Naive thymus-derived CD4-positive, alpha-beta T cell (primary cell): ENCODE measurements at places on chromosomes 11 and 22. TPM values are rescaled to one million over a fixed set of nuclear protein-coding genes. Genes with fewer than 3 reads are reported as not detected.

DNA sequence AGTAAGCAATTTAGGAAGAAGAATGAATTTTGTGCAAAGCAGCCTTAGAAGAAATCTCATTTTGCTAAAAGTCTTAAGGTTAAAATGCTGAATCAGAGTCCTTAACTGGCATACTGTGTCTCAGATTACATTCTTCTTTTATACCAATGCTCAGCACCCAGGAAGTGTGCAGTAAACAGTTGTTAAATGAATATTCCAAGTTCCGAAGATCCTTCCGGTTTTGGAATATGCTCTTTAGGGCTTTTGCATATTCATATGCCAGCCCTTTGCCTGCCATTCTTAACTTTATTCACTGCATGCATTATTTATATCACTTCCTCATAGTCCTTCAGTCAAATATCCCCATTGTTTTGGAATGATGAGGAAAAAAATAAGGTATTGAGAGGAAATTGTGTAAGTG is 242.0 kb downstream of the DDX10 start:
- no peaks in the 10 kb centered on the region for H3K27me3 ChIP-seq
- no peaks in the 10 kb centered on the region for H3K4me1 ChIP-seq
- no peaks in the 10 kb centered on the region for H3K36me3 ChIP-seq
- no peak overlapping the region for H3K4me3 ChIP-seq
- H3K27ac ChIP-seq = no peak overlapping the region
- no peak for DNase-seq

MMP11 gene
- 2.8 TPM for total RNA-seq

VSIG10L2 gene
- not detected for total RNA-seq

DNA sequence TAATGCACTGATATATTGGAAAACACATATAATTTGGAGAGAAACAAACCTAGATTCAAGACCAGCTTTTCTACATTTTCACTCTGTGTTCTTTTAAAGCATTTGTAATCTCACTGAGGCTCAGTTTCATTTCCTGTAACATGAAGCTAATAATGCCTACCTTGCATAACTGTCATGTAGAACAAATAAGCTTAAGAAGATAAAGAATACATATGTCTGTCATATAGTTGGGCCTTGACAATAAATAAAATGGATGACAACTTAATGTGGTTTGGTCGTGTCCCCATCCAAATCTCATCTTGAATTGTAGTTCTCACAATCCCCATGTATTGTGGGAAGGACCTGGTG is 35.2 kb upstream of the FIBIN start:
- no peaks in the 10 kb centered on the region for H3K4me1 ChIP-seq
- DNase-seq = no peak
- no peak overlapping the region for H3K4me3 ChIP-seq
- H3K27me3 ChIP-seq = no peaks in the 10 kb centered on the region

DNA sequence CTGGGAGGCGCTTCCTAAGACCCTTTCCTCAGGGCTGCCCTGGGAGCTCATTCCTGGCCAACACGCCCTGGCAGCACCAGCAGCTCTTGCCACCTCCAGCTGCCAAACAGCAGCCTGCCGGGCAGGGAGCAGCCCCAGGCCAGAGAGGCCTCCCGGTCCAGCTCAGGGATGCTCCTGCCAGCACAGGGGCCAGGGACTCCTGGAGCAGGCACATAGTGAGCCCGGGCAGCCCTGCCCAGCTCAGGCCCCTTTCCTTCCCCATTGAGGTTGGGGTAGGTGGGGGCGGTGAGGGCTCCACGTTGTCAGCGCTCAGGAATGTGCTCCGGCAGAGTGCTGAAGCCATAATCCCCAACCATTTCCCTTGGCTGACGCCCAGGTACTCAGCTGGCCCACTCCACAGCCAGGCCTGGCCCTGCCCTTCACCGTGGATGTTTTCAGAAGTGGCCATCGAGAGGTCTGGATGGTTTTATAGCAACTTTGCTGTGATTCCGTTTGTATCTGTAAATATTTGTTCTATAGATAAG is 7.6 kb downstream of the SLC39A13 start:
- no peaks in the 10 kb centered on the region for H3K4me1 ChIP-seq
- H3K4me3 ChIP-seq = no peak overlapping the region
- H3K27me3 ChIP-seq = no peaks in the 10 kb centered on the region
- H3K36me3 ChIP-seq = peaks cover 81% of the 10 kb centered on the region
- H3K27ac ChIP-seq = no peak overlapping the region
- no peak for DNase-seq

MYOD1 gene
- total RNA-seq = not detected in 2 replicates

DNA sequence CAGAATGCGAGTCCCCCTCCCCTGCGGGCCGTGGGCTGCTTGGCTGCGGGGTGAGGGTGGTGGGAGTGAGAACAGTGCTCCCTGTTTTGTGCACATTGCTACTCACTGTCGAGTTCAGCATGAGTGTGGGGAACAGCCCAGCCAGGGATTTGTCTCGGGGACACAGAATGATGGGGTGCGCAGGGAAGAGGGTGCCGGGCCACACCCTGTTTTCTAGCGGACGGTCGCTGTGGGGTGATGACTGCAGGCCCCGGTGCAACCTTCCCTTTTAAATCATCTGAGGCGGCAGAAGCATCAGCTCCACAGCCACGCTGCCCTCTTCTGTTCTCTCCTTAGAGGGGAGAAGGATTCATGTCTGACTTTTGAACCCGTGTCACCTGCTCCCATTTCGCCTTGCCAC is 1051.2 kb downstream of the TBC1D22A start:
- DNase-seq = no peak
- H3K27ac ChIP-seq = no peak overlapping the region

GRCh38 chr11:5631417-5631816 is 6.6 kb downstream of the TRIM34 start:
- H3K27me3 ChIP-seq = no peaks in the 10 kb centered on the region
- DNase-seq = no peak
- H3K4me3 ChIP-seq = no peak overlapping the region
- no peak overlapping the region for H3K27ac ChIP-seq
- H3K36me3 ChIP-seq = peaks cover 26% of the 10 kb centered on the region

FLRT1 gene
- total RNA-seq = not detected

SMC1B gene
- total RNA-seq = not detected

DNA sequence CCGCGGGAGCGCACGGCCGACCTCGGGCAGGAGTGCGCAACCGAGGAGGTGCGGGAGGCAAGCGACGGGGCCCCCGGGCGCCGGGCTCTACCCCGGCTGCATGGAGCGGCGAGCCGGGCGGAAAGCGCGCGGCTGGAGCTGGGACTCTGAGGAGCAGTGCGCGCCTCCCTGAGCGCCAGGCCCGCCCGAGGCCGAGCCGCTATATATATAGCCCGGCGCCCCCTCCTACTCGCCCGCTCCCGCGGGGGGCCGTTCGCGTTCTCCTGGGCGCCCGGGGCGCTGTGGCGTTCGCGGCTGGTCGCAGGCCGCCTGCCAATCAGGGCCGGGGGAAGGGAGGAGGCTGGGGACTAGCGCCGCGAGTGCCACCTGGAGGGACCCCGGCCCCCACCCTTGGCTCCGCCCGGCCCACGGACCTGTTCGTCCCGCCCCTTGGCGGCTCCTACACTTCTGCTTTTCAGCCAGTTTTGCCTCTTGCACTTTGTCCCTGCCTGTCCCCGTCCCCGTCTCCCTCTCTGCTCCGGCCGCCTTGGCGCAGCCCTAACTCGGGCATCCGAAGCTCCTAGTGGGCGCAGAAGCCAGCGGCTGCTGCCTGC is at the start of gene FGF4:
FGF4 (minus strand) TSS at position 179 of the 593 bp plus-strand sequence. CDS start 257 bp downstream, outside the sequence.
- H3K4me1 ChIP-seq = no peaks in the 10 kb centered on the region
- no peaks in the 10 kb centered on the region for H3K27me3 ChIP-seq
- no peak within 1 kb of the TSS for H3K4me3 ChIP-seq
- H3K27ac ChIP-seq = no peak within 1 kb of the TSS
- no peak for DNase-seq

LMO2 gene
- 0.95 TPM for total RNA-seq

DNA sequence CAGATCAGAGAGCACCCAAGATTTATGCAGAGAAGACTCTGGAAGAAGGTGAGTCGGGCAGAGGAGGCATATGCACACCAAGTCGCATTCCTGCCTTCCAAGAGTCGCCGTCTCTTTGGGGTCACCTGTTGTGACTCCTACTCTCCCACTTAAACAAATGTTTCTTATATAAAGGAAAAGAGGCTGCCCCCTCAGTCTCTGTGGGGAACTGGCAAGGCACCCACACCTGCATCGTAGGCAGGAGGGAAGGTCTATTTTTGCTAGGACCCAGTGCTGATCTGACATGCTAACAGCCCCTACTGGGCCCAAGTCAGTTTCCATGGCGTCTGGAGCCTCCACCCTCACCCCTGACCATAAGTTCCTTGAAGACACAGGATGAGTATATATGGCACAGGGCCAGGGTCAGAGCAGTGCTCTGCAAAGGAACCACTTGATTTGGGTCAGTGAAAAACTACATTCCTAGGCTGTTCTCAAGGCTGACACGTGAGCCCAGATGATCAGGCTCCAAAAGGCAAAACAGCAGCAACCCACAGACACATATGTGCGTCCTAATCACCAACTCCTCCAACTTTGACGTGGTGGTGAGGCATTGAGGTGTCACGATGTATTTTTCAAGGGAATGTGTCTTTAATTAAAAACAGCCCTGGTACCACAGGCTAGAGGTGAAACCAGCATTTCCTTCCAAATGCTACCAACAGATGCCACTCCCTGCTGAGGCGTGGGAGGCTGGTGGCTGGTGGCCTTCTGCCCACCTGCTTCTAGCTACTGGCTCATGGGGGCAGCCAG is 55.6 kb upstream of the CSNK2A3 start:
- no peak for DNase-seq
- H3K27me3 ChIP-seq = no peaks in the 10 kb centered on the region
- H3K4me3 ChIP-seq = no peak overlapping the region
- H3K27ac ChIP-seq = no peak overlapping the region

GRCh38 chr22:25281675-25282345 is 62.4 kb downstream of the CRYBB2 start:
- DNase-seq = no peak
- H3K4me1 ChIP-seq = no peaks in the 10 kb centered on the region
- H3K27ac ChIP-seq = no peak overlapping the region
- H3K36me3 ChIP-seq = no peaks in the 10 kb centered on the region
- H3K4me3 ChIP-seq = no peak overlapping the region

GRCh38 chr22:27996981-27997380 is 77.9 kb upstream of the PITPNB start:
- no peak overlapping the region for H3K4me3 ChIP-seq
- H3K36me3 ChIP-seq = no peaks in the 10 kb centered on the region

DNA sequence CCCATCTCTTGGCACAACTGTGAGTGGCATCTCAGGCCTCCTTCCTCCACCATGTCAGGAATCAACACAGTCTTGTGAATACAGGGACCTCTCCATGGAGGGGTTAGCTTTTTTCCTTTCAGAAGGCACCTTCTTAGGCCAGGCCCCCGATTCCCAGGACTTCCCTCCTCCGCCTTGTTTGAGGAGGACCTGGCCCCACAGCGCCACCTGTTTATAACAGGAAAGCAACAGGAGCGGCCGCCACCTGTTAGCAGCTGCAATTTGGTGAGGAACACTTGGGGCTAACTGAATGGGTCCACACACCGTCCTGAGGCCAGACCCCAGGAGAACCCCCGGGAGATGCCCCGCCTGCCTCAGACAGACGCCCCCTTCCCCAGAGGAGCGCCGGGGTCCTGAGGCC is 3.8 kb upstream of the PKP3 start:
- no peak overlapping the region for H3K27ac ChIP-seq
- H3K4me1 ChIP-seq = peaks cover 8% of the 10 kb centered on the region
- H3K27me3 ChIP-seq = no peaks in the 10 kb centered on the region
- no peak overlapping the region for H3K4me3 ChIP-seq
- no peaks in the 10 kb centered on the region for H3K36me3 ChIP-seq

OR52H1 gene
- total RNA-seq = 0.32 TPM

LYVE1 gene
- total RNA-seq = not detected

- H3K36me3 ChIP-seq = no peaks in the 10 kb centered on the region
- no peaks in the 10 kb centered on the region for H3K27me3 ChIP-seq
- H3K4me1 ChIP-seq = no peaks in the 10 kb centered on the region
- H3K27ac ChIP-seq = no peak overlapping the region
Measured at GRCh38 chr11:121659811-121660210, 207.0 kb upstream of the SORL1-AS1 start.

DNA sequence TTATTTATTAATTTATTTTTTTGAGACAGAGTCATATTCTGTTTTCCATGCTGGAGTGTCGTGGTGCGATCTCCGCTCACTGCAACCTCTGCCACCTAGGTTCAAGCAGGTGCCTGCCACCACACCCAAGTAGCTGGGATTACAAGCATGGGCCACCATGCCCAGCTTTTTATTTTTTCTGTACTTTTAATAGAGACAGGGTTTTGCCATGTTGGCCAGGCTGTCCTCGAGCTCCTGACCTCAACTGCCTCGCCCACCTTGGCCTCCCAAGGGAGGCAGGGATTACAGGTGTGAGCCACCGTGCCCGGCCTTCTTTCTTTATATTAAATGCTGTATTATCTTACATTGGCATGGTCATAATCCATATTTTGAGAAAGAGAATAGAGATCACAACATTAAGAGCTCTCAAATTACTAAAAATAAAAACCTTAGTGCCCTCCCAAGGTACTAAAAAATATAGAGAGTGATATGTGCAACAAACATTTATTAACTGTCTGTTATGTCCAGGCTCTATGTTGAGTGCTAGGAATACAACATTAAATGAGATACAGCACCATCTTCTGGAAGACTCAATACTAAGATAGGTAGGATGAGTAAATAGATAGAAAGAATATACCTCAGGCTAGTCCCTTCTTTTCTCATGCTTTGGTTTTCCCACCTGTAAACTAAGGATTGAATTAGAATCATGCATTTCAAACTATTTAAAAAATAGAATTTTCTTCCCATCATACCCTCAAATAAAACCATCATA is 84.1 kb downstream of the BBOX1 start:
- no peaks in the 10 kb centered on the region for H3K36me3 ChIP-seq
- DNase-seq = no peak
- H3K27ac ChIP-seq = no peak overlapping the region
- H3K27me3 ChIP-seq = no peaks in the 10 kb centered on the region
- no peaks in the 10 kb centered on the region for H3K4me1 ChIP-seq

GRCh38 chr11:111428113-111428876 is 49.2 kb upstream of the POU2AF1 start:
- H3K4me3 ChIP-seq = no peak overlapping the region
- DNase-seq = no peak
- H3K27me3 ChIP-seq = no peaks in the 10 kb centered on the region
- no peaks in the 10 kb centered on the region for H3K36me3 ChIP-seq

CNIH2 gene
- total RNA-seq = 12.3 TPM

DNA sequence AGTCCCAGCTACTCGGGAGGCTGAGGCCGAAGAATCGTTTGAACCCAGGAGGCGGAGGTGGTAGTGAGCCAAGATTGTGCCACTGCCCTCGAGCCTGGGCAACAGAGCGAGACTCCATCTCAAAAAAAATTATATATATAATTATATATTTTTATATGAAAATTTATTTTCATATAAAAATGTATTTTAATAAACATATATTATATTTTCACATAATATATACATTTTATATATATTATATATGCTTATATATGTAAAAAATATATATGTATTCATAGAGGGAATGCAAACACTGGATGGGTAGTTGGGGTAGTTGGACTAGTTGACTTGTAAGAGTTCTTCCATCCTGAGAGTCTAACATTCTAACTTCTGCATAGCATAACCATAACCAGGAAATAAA is 20.3 kb downstream of the DEUP1 start:
- H3K27me3 ChIP-seq = no peaks in the 10 kb centered on the region
- H3K4me3 ChIP-seq = no peak overlapping the region
- H3K36me3 ChIP-seq = no peaks in the 10 kb centered on the region

MISFA gene
- total RNA-seq = not detected

GRCh38 chr11:74142624-74143023 is 28.2 kb downstream of the C2CD3 start:
- no peak for DNase-seq
- H3K36me3 ChIP-seq = no peaks in the 10 kb centered on the region
- H3K27me3 ChIP-seq = no peaks in the 10 kb centered on the region
- no peaks in the 10 kb centered on the region for H3K4me1 ChIP-seq
- H3K27ac ChIP-seq = no peak overlapping the region
- H3K4me3 ChIP-seq = no peak overlapping the region
